SJCRH30 (cell line): ENCODE measurements at places on chromosomes 6 and 20.

DNA sequence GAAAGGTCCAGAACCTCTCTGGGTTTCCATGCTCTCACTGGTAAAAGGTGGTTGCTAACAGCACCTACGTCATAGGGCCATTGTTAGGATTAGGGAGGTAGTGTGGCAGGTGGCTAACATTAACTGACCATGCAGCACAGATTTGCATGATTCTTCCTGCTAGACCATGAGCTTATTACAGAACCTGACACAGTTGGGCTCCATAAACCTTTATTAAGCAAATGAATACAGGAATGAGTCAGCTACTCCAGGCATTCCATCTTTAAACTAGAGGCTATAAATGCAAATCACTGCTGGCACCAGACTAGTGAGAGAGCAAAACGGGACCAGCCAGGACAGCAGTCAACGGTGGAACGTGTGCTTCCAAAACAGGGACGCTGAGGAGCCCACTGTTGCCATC lies 440.1 kb downstream of the PTPRT start:
- H3K27ac ChIP-seq, result no peak overlapping the region
- peaks cover 13% of the 10 kb centered on the region for H3K4me1 ChIP-seq
- DNase-seq, result no peak
- H3K27me3 ChIP-seq, result peaks cover under 1% of the 10 kb centered on the region; the same call in 1 of the 2 replicates

DNA sequence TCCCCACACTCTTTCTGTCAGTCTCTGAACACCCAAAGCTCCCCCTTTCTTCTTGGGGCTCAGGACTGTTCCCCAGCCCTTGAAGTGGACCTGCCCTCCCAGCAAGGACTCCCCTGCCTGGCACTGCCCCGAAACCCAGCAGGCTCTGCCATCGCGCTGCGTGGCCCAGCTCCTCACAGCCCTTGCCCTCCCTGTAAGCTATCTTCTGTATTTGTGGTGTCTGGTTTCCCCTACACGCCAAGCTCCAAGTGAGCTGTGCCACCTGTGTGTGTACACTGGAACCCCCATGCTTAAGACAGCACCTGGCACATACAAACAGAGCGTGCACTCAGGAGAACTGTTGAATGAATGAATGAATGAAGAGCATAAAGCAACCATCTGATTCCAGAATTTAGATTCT lies 57.7 kb downstream of the TMEM242 start:
- DNase-seq, result no peak
- no peak overlapping the region for H3K27ac ChIP-seq
- H3K27me3 ChIP-seq, result no peaks in the 10 kb centered on the region
- H3K4me3 ChIP-seq, result no peak overlapping the region
- H3K4me1 ChIP-seq, result no peaks in the 10 kb centered on the region

GRCh38 chr20:4830259-4830658 lies 108.5 kb downstream of the PRND start:
- H3K27me3 ChIP-seq, result no peaks in the 10 kb centered on the region
- no peaks in the 10 kb centered on the region for H3K4me1 ChIP-seq
- no peak overlapping the region for H3K27ac ChIP-seq
- H3K36me3 ChIP-seq, result no peaks in the 10 kb centered on the region
- H3K4me3 ChIP-seq, result no peak overlapping the region

DNA sequence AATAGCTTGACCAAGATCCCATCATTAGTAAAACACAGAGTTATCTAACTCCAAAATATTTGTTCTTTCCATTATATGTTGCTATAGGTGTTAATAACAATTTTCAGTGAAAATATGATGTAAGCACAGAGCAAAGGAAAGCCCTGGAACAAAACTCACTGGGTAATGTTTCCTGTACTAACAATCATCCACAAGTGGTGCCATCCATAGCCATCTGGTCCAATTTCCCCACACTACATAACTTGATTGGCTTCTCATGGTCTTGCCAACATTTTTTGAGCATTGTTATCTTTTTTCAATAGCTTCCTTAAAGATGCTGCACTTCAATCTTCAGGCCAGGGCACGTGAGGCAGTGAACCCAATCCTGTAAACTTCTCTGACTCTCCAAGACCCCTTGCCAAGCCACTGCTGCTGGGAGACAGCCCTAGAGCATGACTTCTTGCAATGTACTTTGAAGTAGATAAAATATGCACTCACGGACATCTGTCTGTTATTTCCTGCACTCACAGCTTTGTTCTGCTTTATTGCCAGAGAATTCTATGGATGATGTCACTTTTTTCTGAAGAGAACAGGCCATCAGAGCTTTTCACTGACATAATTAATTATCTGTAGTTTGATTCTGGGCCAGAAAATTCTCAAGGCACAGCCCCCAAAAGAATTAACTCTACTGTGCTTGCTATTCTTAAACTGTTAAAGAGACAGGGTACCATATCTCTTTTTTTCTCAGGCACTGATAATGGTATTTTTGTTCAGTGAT lies 97.5 kb upstream of the TMEM30A start:
- DNase-seq, result no peak
- no peak overlapping the region for H3K27ac ChIP-seq
- peaks cover 6% of the 10 kb centered on the region; the same call in 1 of the 2 replicates for H3K4me1 ChIP-seq
- H3K36me3 ChIP-seq, result no peaks in the 10 kb centered on the region
- H3K4me3 ChIP-seq, result no peak overlapping the region
- no peaks in the 10 kb centered on the region for H3K27me3 ChIP-seq

DNA sequence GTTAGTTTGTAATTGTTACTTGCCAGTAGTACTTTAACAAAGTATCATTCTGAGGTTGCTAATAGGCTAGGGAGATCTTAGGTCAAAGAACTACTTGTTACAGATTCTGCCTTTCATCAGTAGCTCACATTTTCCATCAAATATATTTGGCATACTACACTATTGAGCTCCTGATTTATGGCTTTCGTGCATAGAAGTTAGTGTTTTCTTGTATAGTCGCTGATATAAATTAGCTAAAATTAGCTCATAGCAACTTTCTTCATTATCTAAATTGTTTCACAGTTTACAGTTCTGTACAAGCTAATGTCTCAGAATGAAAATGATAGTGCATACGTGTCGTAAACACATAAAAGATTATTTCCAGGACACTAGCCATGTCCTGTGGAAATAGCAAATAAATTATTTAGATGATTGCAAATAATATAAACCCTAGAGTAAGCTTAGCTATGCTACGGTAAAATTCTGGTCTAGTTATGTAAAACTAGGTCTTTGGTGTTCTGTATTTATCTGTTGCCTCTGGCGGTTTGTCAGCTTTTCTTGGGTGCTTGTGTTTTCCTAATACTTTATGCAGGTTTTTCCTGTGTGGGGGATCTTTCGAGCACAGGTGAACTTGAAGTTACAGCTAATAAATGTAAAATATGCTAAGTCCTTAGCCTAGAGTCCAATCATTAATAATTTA lies 15.1 kb downstream of the PDE7B start:
- H3K36me3 ChIP-seq, result no peaks in the 10 kb centered on the region
- H3K27ac ChIP-seq, result no peak overlapping the region
- H3K27me3 ChIP-seq, result no peaks in the 10 kb centered on the region
- no peak overlapping the region for H3K4me3 ChIP-seq
- no peak for DNase-seq

- H3K27me3 ChIP-seq, result no peaks in the 10 kb centered on the region
- H3K4me3 ChIP-seq, result no peak overlapping the region
- H3K4me1 ChIP-seq, result no peaks in the 10 kb centered on the region
- H3K36me3 ChIP-seq, result no peaks in the 10 kb centered on the region
- DNase-seq, result no peak
Measured at GRCh38 chr6:161826512-161826911, 552.7 kb upstream of the AGPAT4 start.

DNA sequence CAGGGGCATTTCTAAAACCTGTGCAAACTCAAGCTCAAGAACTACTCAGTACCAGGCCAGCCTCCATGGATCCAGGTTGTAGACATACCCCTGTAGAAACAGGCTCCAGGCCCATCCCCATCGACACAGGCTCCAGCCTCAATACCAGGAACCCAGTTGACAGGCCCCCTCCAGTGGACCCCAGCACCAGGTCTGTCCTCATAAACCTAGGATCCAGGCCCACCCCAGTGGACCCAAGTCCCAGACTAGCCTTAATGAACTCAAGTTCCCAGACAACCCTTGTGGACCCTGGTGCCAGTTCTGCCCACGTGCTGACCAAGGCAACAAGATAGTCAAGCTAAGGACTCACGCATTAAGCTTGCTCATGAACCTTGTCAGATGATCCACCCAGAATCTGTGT lies 476.9 kb downstream of the TBC1D32 start:
- H3K36me3 ChIP-seq, result no peaks in the 10 kb centered on the region
- no peak overlapping the region for H3K4me3 ChIP-seq
- no peak overlapping the region for H3K27ac ChIP-seq
- no peaks in the 10 kb centered on the region for H3K27me3 ChIP-seq
- H3K4me1 ChIP-seq, result no peaks in the 10 kb centered on the region
- no peak for DNase-seq

DNA sequence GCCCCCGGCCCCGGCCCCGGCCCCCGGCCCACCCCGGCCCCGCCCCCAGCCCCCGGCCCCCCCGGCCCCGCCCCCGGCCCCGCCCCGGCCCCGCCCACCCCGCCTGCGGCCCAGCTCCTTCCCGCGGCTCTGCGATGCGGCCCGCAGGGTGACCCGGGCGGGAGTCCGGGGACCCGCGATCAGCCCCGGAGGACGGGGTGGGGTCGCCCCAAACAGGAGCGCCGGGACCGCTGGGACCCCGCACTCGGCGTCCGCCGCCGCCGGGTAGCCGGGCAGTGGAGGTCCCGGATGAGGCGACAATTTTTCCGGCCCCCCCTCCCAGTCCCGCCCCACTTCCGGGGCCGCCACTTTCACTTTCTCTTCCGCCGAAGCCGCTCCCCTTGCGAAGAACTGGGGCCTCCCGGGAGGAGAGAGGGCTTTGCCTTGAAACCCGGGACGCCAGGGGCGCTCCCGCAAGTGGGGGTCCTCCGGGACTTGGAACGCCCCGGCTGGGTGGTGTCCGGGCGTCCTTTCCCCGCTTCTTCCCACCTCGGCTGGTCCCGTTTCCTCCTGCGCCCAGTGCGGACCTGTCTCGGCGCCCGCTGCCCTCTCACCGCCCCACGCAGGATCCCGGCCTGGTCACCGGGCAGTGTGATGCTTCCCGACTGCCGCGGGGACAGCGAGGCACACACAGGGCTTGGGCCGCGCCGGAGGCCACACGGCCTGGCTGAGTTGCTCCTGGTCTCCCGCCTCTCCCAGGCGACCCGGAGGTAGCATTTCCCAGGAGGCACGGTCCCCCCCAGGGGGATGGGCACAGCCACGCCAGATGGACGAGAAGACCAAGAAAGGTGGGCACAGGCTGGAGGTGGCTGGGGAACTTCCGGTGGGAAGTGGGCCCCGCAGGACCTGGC lies at the start of gene RBCK1:
RBCK1 (plus strand) TSS at position 347 of the 890 bp plus-strand sequence; CDS start at position 806, 459 bp downstream.
- peak within 1 kb of the TSS; percentile 95 for H3K4me3 ChIP-seq
- H3K27me3 ChIP-seq, result no peaks in the 10 kb centered on the region
- H3K27ac ChIP-seq, result peak within 1 kb of the TSS; percentile 95
- 0 out of 2 replicates have a peak, but pooled peaks cover 3% of the 10 kb centered on the region for H3K4me1 ChIP-seq
- DNase-seq, result peak; percentile 83

DNA sequence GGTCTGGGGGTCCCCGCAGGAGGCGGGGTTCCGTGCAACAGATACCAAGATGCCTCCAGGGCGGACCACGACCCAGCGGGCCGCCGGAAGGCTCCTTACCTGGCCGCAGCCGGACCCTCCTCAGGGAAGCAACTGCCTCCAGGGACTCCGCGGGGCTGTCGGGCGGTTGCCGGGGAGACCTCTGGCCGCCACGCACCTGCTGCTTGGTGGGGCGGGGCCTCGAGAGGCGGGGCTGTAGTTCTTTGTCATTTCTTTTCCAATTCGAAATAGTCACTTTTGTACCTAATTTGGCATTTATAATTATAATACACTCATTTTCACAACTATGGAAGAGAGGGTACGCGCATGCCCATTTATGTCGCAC lies 647 bp downstream of the AK9 start:
- H3K27ac ChIP-seq, result peak overlapping the region; percentile 30
- peak overlapping the region; percentile 68 for H3K4me3 ChIP-seq
- H3K4me1 ChIP-seq, result peaks cover 5% of the 10 kb centered on the region; the same call in 1 of the 2 replicates
- no peaks in the 10 kb centered on the region for H3K36me3 ChIP-seq
- peak; percentile 45 for DNase-seq

GRCh38 chr6:107982486-107982885 lies 24.5 kb upstream of the SEC63 start:
- no peaks in the 10 kb centered on the region for H3K27me3 ChIP-seq
- no peaks in the 10 kb centered on the region for H3K4me1 ChIP-seq
- H3K27ac ChIP-seq, result no peak overlapping the region
- no peaks in the 10 kb centered on the region for H3K36me3 ChIP-seq

DNA sequence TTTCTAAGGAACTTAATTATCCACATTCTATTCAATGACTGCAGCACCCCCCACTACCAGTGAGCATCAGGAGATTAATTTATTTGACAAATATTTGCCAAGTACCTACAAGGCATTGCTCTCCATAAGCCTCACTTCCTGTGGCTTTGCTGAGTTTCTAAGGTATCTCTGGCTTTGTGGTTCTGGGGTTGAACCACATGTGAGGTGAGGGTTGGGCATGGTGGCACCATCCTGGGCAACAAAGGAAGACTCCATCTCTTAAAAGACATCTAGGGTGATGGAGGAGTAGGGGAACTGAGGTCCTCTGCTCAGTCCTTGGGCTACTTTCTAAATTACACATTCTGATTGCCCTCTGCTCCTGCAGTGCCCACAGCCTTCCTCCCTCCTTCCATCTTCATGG lies 25.5 kb upstream of the WFDC2 start:
- H3K27me3 ChIP-seq, result peaks cover 30% of the 10 kb centered on the region
- no peak overlapping the region for H3K4me3 ChIP-seq
- no peak for DNase-seq
- no peak overlapping the region for H3K27ac ChIP-seq
- H3K36me3 ChIP-seq, result no peaks in the 10 kb centered on the region

DNA sequence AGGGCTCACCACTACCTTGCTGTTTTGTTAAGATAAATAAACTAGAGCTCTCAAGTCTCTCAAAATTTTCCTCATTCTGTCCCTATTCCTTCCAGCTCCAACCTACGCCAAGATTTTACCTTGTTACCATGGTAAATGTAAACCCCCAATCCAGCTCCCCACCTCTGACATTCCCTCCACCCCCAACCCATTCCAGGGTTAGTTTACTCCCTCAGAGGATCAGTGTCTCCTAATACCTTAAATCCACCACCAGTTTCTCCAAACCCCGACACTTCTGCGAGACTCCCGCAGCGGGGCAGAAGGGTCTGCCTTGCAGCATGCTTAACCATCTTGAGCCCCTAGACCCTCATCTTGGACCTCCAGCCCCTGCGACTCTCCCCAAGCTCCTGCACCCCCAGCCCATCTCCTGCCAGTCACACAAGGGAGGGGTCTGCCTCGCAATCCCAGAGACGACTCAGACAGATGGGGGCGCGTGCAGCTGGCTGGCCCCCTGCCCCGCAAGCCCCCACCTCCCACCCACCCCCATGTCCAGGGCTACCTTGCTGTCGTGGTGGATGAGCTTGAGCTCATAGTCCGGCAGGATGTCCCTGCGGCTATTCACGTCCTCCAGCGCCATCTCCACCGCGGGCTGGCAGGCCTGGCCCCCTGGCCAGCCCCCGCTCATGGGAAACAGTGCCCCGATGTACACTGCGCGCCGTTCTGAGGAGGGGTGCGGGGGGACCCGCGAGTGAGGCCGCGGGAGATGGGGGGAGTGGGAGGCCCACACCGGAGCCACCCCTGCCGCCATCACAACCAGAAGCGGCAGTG lies 5.8 kb downstream of the GABBR1 start:
- H3K4me3 ChIP-seq, result no peak overlapping the region
- no peaks in the 10 kb centered on the region for H3K4me1 ChIP-seq
- no peaks in the 10 kb centered on the region for H3K27me3 ChIP-seq
- no peak for DNase-seq
- H3K27ac ChIP-seq, result no peak overlapping the region
- H3K36me3 ChIP-seq, result no peaks in the 10 kb centered on the region

- no peaks in the 10 kb centered on the region for H3K4me1 ChIP-seq
- H3K4me3 ChIP-seq, result no peak overlapping the region
- no peaks in the 10 kb centered on the region for H3K27me3 ChIP-seq
- H3K36me3 ChIP-seq, result no peaks in the 10 kb centered on the region
- DNase-seq, result no peak
- no peak overlapping the region for H3K27ac ChIP-seq
Measured at GRCh38 chr6:11291582-11291981, 59.1 kb upstream of the NEDD9 start.
